ENCODE measurements at places on chromosomes 3 and 15. TPM values are rescaled to one million over a fixed set of nuclear protein-coding genes. Genes with fewer than 3 reads are reported as not detected.

Gene TRMT10C
- total RNA-seq: 26.3 TPM

Gene POPDC2
- 3.4 TPM for total RNA-seq

Gene ARPP19
- 146 TPM for total RNA-seq

Gene SEMA3B
- total RNA-seq: 179 TPM

Gene EXD1
- not detected for total RNA-seq

Gene MGA
- total RNA-seq: 71.4 TPM

Gene AMIGO3
- not detected for total RNA-seq

Gene CYP8B1
- not detected for total RNA-seq

- no peaks in the 10 kb centered on the region for H3K27me3 ChIP-seq
- H3K36me3 ChIP-seq: no peaks in the 10 kb centered on the region
- peaks cover 35% of the 10 kb centered on the region for H3K4me1 ChIP-seq
- no peak for DNase-seq
- H3K27ac ChIP-seq: no peak overlapping the region
- H3K4me3 ChIP-seq: no peak overlapping the region
Measured at GRCh38 chr3:171824824-171825221, 14.5 kb upstream of the PLD1 start.

- peak overlapping the region; percentile 83 for H3K4me3 ChIP-seq
- peak; percentile 53 for DNase-seq
- H3K4me1 ChIP-seq: peaks cover 57% of the 10 kb centered on the region
Measured at GRCh38 chr15:73632670-73633058, 525 bp downstream of the NPTN start.

DNA sequence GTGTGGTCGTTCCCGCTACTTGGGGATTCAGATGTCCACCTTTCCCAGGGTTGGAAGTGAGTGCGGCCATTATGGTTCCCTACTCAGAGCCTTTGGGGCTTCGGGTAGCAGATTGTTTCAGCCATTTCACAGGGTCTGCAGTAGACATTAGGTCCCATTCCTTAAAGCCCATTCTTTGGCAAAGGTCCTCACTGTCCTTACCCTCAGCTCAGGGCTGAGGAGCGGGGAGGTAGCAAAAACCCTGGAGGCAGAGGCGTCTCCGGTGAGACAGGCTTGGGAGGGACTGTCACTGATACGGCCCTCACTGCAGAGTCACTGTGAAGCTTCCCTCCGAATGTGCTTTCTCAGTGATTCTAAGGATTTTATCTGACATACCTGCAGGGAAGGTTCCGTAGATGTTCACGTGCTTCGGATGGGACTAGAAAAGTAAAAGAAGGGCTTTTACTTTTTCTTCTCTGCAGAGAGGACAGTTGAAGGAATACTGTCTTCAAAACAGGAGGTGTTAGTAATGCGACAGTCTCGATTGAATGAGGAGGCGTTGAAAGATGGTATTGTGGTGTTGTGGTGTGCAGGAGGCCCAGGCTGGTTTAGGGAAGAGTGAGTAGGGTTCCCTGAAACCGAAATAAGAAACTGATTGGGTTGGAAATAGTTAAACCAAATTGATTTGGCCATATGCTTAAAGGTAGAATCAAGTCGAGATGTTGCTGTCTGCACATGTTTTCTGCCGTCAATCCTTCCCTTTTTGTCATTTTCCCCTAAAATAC is 630 bp downstream of the ATP6V1A start:
- H3K27me3 ChIP-seq: no peaks in the 10 kb centered on the region
- no peak for DNase-seq
- peak overlapping the region; percentile 96 for H3K4me3 ChIP-seq
- H3K4me1 ChIP-seq: peaks cover 47% of the 10 kb centered on the region
- H3K36me3 ChIP-seq: no peaks in the 10 kb centered on the region
- H3K27ac ChIP-seq: peak overlapping the region; percentile 100

DNA sequence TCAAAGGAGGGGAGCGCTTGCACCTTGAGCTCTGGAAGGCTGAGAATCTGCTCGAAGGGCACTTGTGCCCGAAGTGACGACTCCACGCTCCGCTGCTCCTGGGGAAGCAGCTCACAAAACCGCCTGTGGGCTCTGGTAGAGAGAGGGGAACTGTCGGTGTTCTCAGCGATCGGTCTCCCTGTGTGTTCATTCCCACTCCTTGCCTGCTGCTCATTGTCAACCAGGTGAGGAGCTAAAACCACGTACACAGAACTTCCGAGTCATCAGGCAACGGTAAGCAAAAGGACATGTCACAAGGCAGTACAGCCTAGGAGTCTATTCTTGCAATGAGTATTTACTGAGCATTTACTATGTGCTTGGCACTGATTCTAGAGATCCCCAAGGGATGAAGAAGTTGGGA is 1.5 kb downstream of the CIB1 start:
- no peak for DNase-seq
- H3K36me3 ChIP-seq: peaks cover 13% of the 10 kb centered on the region
- peaks cover 12% of the 10 kb centered on the region for H3K4me1 ChIP-seq
- no peak overlapping the region for H3K27ac ChIP-seq

DNA sequence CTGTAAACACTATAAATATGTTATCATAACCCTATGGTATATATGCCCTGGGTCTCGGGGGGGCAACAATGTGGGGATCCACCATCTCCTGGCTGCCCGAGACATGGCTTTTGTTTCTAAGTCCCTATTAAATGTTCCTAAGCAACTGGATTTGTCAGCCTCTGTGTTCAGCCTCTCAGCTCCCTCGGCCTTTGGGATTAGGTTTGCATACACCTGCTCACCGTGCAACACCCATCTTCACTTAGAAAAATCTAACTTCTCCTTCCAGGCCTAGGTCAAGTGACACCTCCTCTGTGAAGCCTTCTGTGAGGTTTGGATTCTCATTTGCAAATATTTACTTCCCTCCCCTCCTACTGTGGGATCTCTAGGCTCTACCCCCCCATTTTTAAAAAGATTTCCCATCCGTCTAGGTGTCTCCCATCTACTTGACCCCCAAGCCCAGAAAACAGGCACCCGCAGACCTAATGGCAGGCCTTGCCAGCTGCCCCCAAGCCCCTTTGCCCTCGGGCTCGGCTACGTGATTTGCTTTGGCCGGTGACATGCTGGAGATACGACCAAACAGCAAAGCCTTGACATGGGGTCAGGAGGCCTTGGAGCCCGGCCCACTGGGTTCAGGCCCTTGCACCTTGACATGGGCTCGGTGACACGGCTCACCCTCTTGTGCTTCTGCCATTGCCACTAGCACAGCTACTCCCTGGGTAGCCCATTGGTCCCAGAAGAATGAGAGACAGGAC is 66.0 kb upstream of the BLM start:
- no peak overlapping the region for H3K4me3 ChIP-seq
- H3K27me3 ChIP-seq: no peaks in the 10 kb centered on the region
- H3K36me3 ChIP-seq: no peaks in the 10 kb centered on the region
- peak overlapping the region; percentile 95 for H3K27ac ChIP-seq

GRCh38 chr3:133573629-133574194 is at the start of gene CDV3:
TSS of gene CDV3 (plus strand) at chr3:133573686. CDS start at chr3:133574045, 359 bp downstream.
- peaks cover 56% of the 10 kb centered on the region for H3K4me1 ChIP-seq
- peak within 1 kb of the TSS; percentile 89 for H3K4me3 ChIP-seq
- no peaks in the 10 kb centered on the region for H3K27me3 ChIP-seq
- H3K27ac ChIP-seq: peak within 1 kb of the TSS; percentile 98

DNA sequence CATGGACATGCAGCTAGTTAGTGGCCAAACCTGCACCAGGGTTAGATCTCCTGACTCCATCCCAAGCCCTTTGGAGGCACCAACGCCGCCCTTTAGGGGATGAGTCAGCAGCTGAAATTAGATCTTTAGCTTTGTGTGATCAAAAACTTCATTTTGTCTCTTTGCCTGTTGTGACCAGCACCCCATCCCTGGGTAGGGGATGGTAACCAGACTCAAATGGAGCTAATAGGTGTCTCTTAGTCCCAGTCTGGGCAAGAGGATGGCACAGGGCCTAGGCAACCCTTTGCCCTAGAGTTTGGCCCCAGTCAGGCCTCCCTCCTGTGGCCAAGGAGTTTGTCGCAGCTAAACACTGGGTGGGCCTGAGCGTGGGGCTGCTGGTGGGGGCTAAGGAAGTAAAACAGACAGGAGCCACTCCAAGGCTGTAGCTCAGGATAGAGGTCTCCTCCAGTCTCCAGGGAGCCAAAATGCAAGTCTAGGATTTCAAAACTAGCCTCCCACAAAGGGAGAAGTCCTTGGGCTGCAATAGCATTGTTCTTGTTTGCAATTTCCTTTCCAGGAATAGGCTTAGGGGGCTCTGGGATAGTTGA is 105.1 kb downstream of the CPN2 start:
- H3K4me1 ChIP-seq: peaks cover 39% of the 10 kb centered on the region
- H3K4me3 ChIP-seq: no peak overlapping the region
- DNase-seq: peak; percentile 24

DNA sequence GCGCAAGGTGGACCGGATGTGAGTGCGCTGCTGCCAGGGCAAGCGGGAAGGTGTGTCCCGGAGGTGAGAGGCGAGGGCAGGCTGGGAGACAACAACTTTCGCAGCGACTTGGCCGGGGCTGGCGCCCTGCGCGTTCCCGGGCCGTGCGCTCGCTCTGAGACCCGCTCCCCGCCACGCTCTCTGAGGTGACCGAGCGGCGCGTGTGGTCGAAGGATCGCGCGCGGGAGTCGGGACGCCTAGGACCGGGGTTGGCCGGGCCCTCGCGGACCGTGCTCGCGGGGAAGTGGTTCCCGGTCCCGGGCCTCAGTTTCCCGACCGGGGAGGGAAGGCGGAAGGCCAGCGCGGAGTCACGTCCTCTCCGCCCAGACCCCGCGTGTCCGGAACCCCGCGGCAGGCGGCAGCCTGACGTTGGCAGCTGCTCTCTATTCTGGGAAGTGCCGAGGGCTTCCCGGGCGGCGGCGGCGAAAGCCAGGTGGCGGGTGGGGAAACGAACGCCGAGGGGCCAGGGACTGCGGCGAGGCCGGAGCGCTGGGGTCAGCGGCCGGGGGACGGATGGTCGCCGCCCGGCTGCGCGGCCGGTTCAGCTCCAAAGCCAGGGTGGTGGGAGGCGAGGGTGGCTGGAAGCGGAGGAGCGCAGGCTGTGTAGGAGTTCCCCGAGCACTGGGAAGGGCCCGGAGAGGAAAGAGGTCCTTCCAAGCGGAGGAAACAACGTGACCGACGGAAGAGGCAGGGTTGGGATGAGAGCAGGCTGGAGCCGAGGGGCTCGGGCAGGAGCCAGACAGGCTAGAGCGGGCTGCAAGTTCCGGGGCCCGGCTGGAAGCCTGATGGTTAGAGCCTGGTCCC is 1.0 kb upstream of the IGF2BP2 start:
- peaks cover 21% of the 10 kb centered on the region for H3K4me1 ChIP-seq
- H3K27me3 ChIP-seq: no peaks in the 10 kb centered on the region
- peaks cover 28% of the 10 kb centered on the region for H3K36me3 ChIP-seq
- peak overlapping the region; percentile 82 for H3K4me3 ChIP-seq

DNA sequence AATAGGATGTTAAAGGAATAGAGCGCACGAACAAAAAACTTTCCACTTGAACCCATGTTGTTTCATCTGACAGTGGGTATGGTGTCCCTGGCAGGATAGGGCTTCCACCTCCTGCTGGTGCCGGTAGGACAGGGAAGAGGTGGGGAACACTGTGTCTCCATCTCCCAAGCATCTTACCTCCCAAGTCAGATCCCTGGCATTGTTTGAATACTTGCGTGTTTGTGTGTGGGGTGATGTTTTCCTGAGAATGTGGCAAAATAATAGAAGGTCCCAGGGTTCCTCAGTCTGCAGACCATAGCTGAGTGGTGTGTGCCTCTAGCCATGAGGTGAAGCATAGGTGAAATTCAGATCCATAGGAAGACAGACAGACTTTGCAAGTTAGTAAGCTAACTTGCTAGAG is 119.4 kb downstream of the IGF1R start:
- H3K4me3 ChIP-seq: no peak overlapping the region
- H3K4me1 ChIP-seq: peaks cover 18% of the 10 kb centered on the region
